ENCODE measurements at places on chromosomes 6 and 20. TPM values are rescaled to one million over a fixed set of nuclear protein-coding genes. Genes with fewer than 3 reads are reported as not detected.

Gene CST5
- not detected for total RNA-seq

Gene MTFR2
- total RNA-seq: 3.8 TPM

Gene BANF2
- total RNA-seq: not detected

Gene NKX2-4
- not detected for total RNA-seq

DNA sequence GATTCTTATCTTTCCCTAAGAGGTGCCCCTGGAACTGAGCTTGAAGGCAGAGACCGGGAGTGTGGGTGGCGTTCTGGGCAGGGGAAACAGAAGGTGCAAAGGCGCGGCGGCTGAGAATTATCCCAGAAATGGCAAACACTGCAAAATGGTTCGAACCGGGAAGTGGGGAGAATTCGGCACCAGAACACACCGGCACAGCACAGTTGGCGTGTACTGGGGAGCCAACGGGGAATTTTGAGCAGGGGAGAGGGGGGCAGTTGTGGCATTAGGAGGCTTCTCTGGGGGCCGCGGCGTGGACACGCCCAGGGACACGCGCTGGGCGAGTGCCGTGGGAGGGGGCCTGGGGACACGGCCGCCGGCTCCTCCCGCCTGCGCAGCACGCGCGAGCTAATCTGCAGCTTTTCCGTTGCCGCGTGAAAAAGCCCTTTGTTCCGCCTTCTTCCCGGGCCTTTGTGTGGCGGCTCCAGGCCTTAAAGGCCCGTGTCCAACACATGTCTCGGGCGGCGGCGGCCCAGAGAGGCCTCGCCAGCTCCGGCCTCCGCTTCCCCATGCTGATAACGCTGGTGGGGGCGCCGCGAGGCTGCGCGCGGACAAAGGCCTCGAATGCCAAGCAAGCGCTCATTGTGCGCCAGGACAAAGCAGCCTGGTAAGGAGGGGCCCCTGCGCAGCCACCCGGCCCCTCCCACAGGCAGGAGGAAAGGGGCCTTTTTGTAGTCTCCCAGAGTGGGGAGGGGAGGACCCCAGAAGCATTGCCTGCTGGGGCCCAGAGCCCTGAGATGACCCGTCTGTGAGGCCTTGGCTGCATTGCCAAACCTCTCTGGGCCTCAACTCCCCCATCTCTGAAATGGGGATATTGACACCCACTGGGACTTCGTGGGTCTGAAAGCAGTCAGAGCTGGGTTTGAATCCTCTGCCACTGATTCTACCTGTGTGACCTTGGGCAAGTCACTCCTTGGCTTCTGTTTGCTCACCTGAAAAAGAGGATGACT, 82.8 kb downstream of the CD40 start:
- no peaks in the 10 kb centered on the region for H3K4me1 ChIP-seq
- no peaks in the 10 kb centered on the region for H3K36me3 ChIP-seq
- peaks cover 40% of the 10 kb centered on the region for H3K27me3 ChIP-seq
- no peak overlapping the region for H3K27ac ChIP-seq
- H3K4me3 ChIP-seq: no peak overlapping the region

DNA sequence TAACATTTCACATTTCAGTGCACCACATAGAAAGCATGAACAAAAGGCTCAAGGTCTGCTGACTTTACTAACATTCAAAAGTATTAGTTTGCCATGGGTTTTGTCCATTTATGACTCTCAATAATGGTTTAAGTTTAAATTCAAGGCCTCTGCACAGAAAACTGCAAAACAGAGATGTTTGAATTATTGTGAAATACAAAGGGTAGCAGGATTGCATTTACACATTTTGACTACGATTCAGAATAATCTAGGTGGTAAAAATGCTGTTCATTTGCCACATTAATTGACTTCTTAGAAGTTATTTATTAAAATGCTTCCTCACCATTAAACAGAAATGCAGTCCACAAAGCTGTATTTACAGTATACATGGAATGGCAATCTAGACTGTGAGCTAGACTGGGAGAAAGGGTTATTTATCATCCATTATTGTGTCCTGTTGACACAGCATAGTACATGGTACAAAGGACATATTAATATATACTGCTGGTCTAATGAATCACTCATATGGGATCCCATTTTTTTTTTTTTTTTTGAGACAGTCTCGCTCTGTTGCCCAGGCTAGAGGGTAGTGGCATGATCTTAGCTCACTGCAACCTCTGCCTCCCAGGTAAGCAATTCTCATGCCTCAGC, 18.0 kb downstream of the USP49 start:
- no peak overlapping the region for H3K4me3 ChIP-seq
- H3K27ac ChIP-seq: no peak overlapping the region
- no peaks in the 10 kb centered on the region for H3K27me3 ChIP-seq
- H3K36me3 ChIP-seq: peaks cover 2% of the 10 kb centered on the region
- no peaks in the 10 kb centered on the region for H3K4me1 ChIP-seq
- DNase-seq: no peak

- DNase-seq: no peak
- no peaks in the 10 kb centered on the region for H3K36me3 ChIP-seq
- peak overlapping the region; percentile 73 for H3K27ac ChIP-seq
- H3K27me3 ChIP-seq: no peaks in the 10 kb centered on the region
- H3K4me3 ChIP-seq: peak overlapping the region; percentile 60
- H3K4me1 ChIP-seq: peaks cover 27% of the 10 kb centered on the region
Measured at GRCh38 chr6:48109944-48110343, 1.1 kb downstream of the PTCHD4 start.

- DNase-seq: no peak
- no peaks in the 10 kb centered on the region for H3K36me3 ChIP-seq
- no peaks in the 10 kb centered on the region for H3K27me3 ChIP-seq
- H3K4me3 ChIP-seq: no peak overlapping the region
- no peaks in the 10 kb centered on the region for H3K4me1 ChIP-seq
Measured at GRCh38 chr6:18963439-18963838, 576.3 kb downstream of the RNF144B start.

GRCh38 chr6:159375014-159375413, 205.8 kb downstream of the FNDC1 start:
- no peak overlapping the region for H3K4me3 ChIP-seq
- H3K36me3 ChIP-seq: no peaks in the 10 kb centered on the region
- no peak overlapping the region for H3K27ac ChIP-seq

GRCh38 chr6:144797881-144798589, 512.9 kb downstream of the UTRN start:
- DNase-seq: no peak
- H3K4me3 ChIP-seq: no peak overlapping the region
- H3K36me3 ChIP-seq: peaks cover 47% of the 10 kb centered on the region
- H3K27me3 ChIP-seq: no peaks in the 10 kb centered on the region
- no peaks in the 10 kb centered on the region for H3K4me1 ChIP-seq
- H3K27ac ChIP-seq: no peak overlapping the region

- no peak for DNase-seq
- no peaks in the 10 kb centered on the region for H3K4me1 ChIP-seq
- no peaks in the 10 kb centered on the region for H3K36me3 ChIP-seq
- H3K27ac ChIP-seq: no peak overlapping the region
- H3K4me3 ChIP-seq: no peak overlapping the region
- H3K27me3 ChIP-seq: no peaks in the 10 kb centered on the region
Measured at GRCh38 chr6:159650314-159650713, 42.7 kb downstream of the SOD2 start.

- H3K4me1 ChIP-seq: no peaks in the 10 kb centered on the region
- no peak overlapping the region for H3K4me3 ChIP-seq
- peaks cover 5% of the 10 kb centered on the region for H3K36me3 ChIP-seq
- H3K27ac ChIP-seq: no peak overlapping the region
- no peak for DNase-seq
- H3K27me3 ChIP-seq: no peaks in the 10 kb centered on the region
Measured at GRCh38 chr6:169998457-169998856, 247.0 kb downstream of the ERMARD start.

DNA sequence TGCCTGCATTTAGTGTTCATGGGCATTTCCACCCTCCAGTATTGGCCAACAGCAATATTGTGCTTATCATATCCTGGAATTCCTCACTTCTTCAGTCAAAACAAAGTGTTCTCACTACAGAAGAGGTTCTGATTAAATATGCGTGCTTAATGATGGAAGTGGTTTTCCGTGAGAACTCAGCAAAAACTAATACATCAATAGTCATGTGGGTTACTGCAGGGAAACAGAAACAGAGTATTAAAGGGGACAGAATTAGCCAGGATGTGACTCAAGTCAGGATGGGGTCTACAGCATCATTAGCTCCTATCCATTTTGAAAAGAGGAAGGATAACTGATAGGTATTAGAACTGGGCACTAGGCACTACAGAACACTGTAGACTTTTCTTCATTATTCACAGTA, 384.6 kb downstream of the CDKAL1 start:
- no peaks in the 10 kb centered on the region for H3K27me3 ChIP-seq
- H3K4me3 ChIP-seq: no peak overlapping the region
- peaks cover 2% of the 10 kb centered on the region for H3K4me1 ChIP-seq
- H3K36me3 ChIP-seq: peaks cover 14% of the 10 kb centered on the region
- no peak for DNase-seq

DNA sequence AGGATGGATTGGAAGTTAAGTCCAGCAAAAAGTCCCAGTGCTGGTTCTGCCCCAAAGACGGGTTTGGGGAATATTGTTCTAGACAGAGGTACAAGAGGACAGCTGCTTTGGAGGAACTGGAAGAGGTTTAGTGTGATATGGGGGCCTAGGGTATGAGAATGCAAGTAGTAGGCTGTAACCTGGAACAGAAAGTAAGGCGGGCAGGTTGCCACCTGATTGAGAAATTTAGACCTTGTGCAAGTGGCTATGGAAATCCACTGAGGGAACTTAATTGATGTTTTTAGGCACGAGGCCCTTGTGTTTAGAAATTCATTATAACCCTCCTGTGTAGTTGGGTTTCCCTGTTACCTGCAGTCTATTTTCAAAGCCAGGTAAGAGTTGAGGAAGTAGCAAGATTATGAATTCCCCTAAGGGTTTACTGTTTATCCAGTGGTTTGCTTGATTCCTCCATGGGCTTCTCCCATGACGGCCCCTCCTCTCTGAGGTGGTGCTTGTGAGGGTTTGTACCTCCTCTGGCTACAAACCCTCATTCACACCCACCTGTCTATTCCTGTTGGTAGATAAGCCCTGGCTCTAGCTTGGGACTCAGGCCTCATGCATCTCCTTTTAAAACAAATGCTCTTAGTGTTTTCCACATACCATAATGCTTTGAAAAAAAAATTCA, 42.0 kb upstream of the BCAS1 start:
- H3K27me3 ChIP-seq: no peaks in the 10 kb centered on the region
- H3K27ac ChIP-seq: no peak overlapping the region
- no peak for DNase-seq

All from progenitor cell of endocrine pancreas (in vitro differentiated cells).